D341Med (cell line): ENCODE measurements at places on chromosomes 13 and 19.
A peak's percentile ranks its signal among the peaks of the same experiment; 100 is the strongest.

- DNase-seq: no peak
Measured at GRCh38 chr13:59458908-59459579, 704.7 kb downstream of the DIAPH3 start.

- no peak for DNase-seq
Measured at GRCh38 chr13:99355267-99356011, 48.2 kb upstream of the GPR183 start.

DNA sequence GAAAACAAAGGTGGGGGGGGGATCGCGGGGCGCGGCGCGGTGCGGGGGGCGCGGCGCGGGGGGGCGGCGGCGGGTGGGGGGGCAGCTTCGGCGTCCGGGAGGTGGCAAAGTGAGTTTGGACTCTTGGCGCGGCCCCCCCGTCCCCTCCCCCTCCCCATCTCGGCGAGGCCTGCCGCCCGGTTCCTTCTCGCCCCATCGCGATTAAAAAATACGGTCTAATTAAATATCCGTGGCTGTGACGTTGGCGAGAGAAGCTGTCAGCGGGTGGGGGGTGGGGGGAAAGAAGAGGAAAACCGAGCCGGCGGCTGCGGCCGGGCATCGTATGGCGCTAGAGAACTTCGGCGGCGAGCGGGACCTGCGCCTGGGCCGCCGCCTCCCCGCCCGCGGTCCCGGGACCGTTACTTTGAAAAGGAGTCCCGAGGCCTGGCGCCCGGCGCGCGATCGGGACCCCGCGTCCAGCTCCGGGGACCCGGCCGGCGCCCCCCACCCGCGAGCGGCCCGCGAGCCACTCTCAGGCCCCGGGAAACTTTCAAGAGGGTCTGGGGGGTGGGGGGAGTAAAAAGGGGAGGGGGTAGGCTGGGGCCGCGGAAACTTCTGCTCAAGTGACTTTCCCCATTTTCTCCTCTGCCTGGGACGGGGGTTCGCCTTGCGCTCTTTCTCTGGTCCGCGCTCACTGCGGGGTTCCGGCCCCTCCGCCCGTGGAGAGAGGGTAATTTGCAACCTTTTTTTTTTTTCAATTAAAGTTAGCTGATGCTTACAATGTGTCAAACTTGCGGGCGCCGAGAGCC, 146.3 kb upstream of the ZNF536 start:
- DNase-seq: peak; percentile 73

DNA sequence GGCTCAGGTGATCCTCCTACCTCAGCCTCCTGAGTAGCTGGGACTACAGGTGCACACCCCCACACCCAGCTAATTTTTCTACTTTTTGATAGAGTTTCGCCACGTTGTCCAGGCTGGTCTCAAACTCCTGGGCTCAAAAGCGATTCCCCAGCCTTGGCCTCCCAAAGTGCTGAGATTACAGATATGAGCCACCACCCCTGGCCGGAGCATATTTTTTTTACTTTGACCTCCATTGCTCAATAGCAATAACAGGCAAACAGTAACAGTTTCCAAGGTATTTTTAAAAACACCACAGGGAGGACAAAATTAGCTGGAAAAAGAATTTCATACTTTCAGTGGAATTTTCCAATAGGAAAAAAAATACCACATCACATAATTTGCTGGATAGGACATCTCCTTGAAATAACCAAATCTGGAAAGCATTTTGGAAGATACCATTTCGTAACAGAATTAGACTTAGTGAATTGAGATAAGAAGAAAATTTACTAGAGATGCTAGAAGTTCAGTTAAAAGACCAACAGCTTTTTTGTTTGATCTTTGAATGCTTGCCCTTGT, 5.2 kb downstream of the DUXA start:
- no peak for DNase-seq

- DNase-seq: no peak
Measured at GRCh38 chr19:3836887-3837286, 32.0 kb downstream of the ZFR2 start.
